ENCODE measurements at places on chromosomes 5 and 9.

DNA sequence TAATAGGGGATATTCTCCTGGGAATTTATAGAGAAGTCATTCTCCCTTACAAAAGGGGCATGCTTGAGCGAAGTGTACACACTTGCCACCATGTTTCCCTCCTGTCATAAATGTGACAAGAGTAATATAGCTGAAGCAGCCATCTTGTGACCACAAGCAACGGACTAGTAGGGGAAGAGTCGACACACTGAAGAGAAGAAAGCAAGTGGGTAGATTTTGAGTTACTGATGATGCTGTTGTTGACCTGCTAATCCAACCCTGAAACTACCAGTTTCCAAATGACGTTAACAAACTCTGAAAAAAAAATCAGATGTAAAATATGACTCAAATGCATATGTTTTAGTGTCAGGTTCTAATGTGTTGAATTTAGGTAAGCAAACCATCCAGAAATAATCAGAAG is 350.4 kb downstream of the CDH10 start:
- no peak for DNase-seq

DNA sequence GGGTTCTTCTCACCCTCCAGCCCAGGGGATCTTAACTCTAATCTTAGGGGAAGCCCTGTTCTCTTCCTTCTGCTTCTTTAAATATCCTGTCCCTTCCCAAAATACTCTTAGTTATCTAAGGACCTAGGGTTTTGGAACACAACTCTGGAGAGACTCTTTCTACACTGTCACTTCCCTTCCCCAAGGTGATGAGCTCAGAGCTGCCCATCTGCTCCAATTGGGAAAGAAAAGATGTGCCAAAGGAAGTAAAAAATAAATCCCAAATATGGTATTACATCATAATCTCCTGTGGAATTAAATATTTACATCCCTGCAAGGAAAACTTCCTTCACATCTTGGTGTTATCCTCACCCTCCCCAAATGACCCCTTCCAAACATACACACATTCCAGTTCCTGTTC is 291.2 kb downstream of the EPB41L4A start:
- no peak for DNase-seq

GRCh38 chr9:131290767-131291370 is 1.3 kb downstream of the PLPP7 start:
- no peak for DNase-seq

DNA sequence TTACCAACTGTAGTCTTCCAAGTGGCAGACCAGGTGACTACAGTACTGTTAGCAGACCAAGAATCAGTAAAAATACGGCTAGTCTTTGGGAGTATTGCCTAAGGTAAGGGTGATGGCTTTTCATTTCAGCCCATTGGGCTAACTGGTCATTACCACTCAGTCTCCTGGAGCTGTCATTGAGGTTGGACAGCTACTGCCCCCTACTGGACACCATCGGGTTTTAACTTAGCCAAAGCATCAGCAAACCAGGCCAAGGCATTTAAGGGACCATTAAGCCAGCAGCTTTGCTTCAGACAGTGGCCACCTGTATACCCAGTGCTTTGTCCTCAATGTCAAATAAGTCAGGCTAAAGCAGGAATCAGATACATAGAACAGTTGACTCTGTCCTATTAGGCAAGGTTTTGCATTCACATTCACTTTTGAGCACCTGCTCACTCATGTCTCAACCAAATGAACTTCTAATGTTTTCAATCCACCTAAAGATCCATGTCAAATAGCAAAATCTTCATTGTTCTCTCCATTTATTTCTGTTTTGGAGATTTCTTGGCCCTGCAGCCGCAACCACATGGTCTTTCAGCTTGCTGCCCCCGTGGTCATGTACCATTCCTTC is 117.2 kb downstream of the INVS start:
- peak; percentile 43 for DNase-seq

- DNase-seq: no peak
These were observed 8.7 kb upstream of the FBN2 start for GRCh38 chr5:128546658-128547281.

DNA sequence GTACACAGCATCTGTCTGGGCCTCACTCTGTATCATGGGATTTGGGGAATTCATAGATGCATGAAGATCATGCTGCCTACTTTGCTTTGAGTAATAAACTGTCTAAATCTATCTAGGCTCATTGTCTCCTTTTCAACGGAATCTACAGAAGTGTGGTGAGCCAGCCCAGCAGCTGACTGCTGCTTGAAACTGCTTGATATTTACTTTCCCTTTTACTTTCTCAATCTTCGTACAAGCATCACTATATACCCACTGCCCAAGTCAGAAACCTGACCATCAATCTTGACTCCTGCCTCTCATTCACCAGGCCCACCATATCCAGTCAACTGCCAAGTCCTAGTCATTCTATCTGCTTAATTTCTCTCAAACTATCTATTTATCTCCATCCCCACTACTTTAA is 142.9 kb downstream of the NR2F1-AS1 start:
- DNase-seq: no peak

- DNase-seq: no peak
These were observed 82.7 kb downstream of the C9orf152 start for GRCh38 chr9:110125207-110125751.

GRCh38 chr5:179119415-179120170 is 59.4 kb downstream of the ZNF354C start:
- no peak for DNase-seq

GRCh38 chr5:110638970-110639902 is 87.2 kb downstream of the TMEM232 start:
- no peak for DNase-seq

- DNase-seq: no peak
These were observed 524.8 kb upstream of the KLF4 start for GRCh38 chr9:108014353-108014752.

DNA sequence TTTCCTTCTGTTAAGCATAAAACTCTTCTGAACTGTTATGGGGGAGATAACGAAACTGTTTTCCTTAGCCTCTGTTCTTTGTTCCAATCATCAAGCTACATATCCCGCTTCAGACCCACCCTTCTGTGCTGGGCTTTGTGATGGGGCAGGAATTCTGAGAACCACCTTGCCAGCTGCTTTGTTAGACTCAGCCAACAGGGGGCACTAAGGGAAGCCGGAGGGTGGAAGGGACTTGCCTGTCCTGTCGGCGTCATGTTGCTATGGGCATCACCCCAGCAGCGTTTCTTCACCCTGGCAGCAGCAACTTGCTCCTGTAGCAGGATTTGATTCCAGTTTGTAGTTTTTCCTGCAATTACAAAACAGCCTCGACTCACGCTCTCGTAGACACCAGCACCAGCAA is 169.1 kb downstream of the CAAP1 start:
- DNase-seq: no peak

- DNase-seq: no peak
These were observed 9.0 kb downstream of the C9 start for GRCh38 chr5:39355324-39355723.

GRCh38 chr5:173454361-173454735 is 126.1 kb upstream of the STC2 start:
- no peak for DNase-seq

- DNase-seq: no peak
These were observed 59.8 kb downstream of the KIAA1958 start for GRCh38 chr9:112546149-112547012.

- DNase-seq: no peak
These were observed 164.8 kb upstream of the RASA1 start for GRCh38 chr5:87102841-87103240.

DNA sequence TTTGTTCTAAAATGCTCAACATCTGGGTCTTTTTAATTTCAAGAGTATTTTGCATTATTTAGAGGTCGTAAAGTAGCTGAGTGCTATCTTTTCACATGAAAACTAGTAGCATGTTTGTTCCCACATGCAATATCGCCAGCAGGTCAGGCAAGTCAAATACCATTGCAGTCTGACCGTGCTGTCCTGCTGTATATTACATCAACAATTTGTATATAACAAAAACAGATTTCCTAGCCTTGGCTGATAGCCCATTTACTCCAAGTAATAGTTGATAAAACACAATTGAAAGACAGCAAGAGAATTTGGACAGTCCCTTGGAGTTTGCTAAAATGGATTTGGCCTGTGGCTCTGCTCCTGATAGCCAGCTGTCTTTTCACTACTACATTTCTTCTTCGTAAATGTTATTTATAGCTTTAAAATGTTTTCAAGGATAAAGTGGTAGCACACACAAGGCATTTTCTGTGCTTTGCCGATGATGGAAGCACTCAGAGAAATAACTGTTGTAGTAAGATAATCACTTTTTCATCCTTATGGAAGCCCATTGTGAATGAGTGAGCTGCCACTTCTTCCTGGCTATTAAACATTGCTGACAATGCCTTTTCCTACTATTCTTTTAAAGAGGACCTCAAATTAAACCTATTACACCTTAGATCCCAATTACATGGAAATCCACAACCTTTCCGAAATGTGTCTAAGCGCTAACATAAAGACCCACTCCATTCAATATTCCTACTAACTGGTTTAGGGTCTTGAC is 992.1 kb downstream of the MAT2B start:
- DNase-seq: no peak

- no peak for DNase-seq
These were observed 812 bp downstream of the CACFD1 start for GRCh38 chr9:133460405-133461175.

- DNase-seq: no peak
These were observed 2.2 kb downstream of the FBXL7 start for GRCh38 chr5:15502208-15502607.

- DNase-seq: no peak
These were observed 27.7 kb downstream of the FGF10 start for GRCh38 chr5:44361342-44362001.

GRCh38 chr9:113343732-113344231 is 3.7 kb upstream of the WDR31 start:
- no peak for DNase-seq

- no peak for DNase-seq
These were observed 49.4 kb downstream of the C9orf50 start for GRCh38 chr9:129571298-129572051.

DNA sequence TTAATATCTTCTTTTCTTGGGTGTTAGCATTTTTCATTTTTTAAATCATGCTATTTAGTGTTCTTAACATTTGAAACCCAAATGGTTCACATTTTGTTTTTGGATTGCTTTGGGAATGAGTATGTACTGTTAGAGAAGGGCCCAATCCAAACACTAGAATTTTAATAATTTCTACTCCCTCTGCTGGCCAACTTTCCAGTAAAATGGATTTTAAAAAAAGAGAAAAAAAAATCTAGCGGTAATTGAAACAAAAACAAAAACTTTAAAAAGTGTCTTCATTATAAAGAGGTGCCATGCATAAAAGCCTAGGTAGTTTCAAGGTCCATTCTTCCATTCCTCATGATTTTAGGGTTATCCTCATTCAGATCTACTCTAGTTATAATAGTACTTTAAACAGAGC is 32.1 kb upstream of the RICTOR start:
- DNase-seq: no peak

GRCh38 chr5:55033568-55033967 is 9.5 kb downstream of the GZMK start:
- DNase-seq: no peak

DNA sequence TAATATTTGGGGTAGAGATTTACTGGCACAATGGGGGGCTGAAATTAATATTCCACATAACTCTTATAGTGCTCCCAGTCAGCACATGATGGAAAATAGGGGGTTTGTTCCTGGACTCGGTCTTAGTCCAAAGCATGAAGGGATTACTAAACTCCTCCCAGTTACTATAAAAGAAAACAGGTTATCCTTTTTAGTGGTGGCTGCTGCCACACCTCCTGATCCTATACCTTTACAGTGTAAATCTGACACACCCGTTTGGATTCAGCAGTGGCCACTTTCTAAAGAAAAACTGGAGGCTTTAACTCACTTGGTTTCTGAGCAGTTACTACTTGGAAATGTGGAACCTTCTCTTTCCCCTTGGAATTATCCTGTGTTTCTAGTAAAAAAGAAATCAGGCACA is 572.9 kb upstream of the PTGER4 start:
- DNase-seq: no peak

DNA sequence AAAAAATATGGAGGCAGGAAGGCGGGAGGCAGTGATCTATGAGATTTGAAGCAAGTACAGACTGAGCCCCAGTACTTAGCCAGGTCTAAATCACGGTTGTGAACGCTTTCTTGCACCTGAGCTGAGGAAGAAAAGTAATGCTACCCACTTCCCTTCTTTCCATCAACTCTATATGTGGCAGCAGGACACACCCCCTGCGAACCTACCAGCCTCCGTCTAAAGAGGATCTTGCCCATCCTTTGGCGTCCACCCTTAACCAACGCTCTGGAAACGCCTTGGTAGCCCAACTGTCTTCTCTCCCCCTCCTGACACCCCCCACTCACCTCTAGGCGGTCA is 545 bp downstream of the HMGCS1 start:
- DNase-seq: no peak

GRCh38 chr5:81846301-81846700 is 95.4 kb upstream of the SSBP2 start:
- DNase-seq: no peak

GRCh38 chr9:14992516-14992915 is 82.3 kb upstream of the FREM1 start:
- no peak for DNase-seq

GRCh38 chr5:180323941-180324600 is 29.1 kb downstream of the GFPT2 start:
- DNase-seq: no peak

GRCh38 chr5:176692839-176693476 is 45.7 kb downstream of the TSPAN17 start:
- no peak for DNase-seq

DNA sequence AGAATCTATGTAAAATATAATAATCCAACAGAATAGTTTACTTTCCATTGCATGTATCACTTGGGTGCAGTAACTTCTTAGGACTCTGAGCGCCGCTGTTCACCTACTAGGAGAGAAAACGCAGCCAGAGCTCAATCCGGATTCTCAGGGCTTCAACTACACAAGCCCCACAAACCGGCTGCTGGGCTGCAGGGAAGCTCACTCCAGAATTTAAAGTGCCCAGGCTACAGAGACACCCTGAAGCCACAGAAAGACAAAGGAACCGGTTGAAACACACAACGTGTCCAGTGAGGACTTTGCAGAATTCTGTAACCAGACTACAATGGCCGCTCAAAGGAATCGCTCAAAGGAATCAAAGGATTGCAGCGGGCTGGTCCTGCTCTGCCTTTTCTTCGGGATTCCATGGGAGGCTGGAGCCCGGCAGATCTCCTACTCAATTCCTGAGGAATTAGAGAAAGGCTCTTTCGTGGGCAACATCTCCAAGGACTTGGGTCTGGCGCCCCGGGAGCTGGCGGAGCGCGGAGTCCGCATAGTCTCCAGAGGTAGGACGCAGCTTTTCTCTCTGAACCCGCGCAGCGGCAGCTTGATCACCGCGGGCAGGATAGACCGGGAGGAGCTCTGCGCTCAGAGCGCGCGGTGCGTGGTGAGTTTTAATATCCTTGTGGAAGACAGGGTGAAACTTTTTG is at the start of gene PCDHGA10:
Gene PCDHGA10, plus strand, starts transcription at position 134 of the 686 bp plus-strand sequence. Its CDS starts 189 bp downstream, at position 323.
- DNase-seq: peak; percentile 55

GRCh38 chr9:76676857-76677256 is 87.4 kb upstream of the PCA3 start:
- DNase-seq: no peak
